Activated naive CD8-positive, alpha-beta T cell treated with anti-CD3 and anti-CD28 coated beads, Interleukin-2, amount 10 ng/mL, durations not matched to agents 7 days and 5 days (primary cell): ENCODE measurements at places on chromosomes 7 and 10.

DNA sequence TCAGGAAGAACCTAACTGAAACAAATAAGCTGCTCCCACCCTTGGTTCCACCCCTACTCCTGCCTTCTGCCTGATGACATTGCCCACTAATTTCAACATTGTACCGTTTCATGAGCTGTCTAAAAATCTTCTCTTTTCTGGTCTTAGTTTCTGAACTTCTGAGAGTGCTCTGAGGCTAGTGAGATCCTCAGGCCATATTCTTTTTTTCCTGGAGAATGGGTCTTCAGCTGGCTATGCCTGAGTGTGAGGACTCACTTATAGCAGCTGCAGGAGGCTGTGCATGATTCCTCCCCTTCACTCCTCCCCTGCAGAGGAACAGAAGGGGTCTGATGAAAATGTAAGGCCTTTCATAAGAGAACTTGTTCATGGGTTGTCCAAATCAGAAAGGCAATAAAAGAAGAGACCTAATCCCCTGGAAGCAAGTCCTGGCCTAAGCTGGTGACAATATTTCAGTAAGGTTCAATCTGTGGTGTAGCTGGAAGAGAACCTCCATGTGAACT is 11.1 kb downstream of the HOXA4 start:
- no peak overlapping the region for H3K27ac ChIP-seq
- H3K36me3 ChIP-seq = no peaks in the 10 kb centered on the region
- DNase-seq = no peak
- H3K27me3 ChIP-seq = peaks cover 6% of the 10 kb centered on the region
- H3K4me1 ChIP-seq = no peaks in the 10 kb centered on the region

GRCh38 chr10:45580371-45581215 is 92.0 kb downstream of the ZFAND4 start:
- H3K4me1 ChIP-seq = peaks cover 26% of the 10 kb centered on the region
- H3K4me3 ChIP-seq = peak overlapping the region; percentile 93
- peak; percentile 47 for DNase-seq
- H3K27me3 ChIP-seq = no peaks in the 10 kb centered on the region

- H3K4me1 ChIP-seq = no peaks in the 10 kb centered on the region
- no peak overlapping the region for H3K4me3 ChIP-seq
- H3K27ac ChIP-seq = no peak overlapping the region
- no peaks in the 10 kb centered on the region for H3K27me3 ChIP-seq
These were observed 151.6 kb downstream of the KIAA1217 start for GRCh38 chr10:24360282-24361127.

DNA sequence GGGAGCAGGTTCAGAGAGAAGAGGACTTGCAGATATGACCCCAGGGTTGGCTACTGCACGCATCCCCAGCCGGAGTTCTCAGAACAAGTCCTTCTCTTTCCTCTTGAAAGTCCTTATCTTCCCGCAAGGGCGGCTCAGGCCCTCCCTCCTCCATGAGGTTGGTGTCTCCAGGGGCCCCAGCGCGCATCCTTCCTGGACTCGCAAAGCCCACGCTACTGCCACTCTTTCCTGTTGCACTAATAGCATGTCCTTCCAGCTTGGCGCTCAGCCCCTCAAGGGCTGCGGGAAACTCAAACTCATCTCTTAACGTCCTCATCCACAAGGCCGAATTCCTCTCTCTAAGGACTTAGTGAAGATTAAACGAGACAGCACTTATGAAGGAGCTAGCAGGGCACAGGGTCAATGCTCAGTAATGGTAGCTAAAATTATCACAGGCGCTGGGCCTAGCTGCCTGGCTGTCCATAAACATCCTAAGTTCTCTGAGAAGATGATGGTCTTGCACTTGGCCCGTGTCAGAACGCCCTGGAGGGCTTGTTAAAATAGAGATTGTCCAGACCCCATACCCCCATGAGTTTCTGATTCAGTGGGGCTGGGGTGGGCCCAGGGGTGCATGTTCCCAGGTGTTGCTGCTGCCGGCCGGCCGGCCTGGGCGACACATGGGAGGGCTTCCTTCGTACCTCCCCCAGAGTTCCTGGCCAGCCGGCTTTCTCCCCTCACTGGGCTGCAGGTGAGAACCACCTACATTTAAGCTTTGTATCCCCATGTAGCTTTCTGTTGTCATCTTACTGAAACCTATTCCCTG is 261.4 kb downstream of the COBL start:
- no peaks in the 10 kb centered on the region for H3K4me1 ChIP-seq
- no peak overlapping the region for H3K27ac ChIP-seq
- no peak overlapping the region for H3K4me3 ChIP-seq
- no peak for DNase-seq
- H3K27me3 ChIP-seq = peaks cover 3% of the 10 kb centered on the region

DNA sequence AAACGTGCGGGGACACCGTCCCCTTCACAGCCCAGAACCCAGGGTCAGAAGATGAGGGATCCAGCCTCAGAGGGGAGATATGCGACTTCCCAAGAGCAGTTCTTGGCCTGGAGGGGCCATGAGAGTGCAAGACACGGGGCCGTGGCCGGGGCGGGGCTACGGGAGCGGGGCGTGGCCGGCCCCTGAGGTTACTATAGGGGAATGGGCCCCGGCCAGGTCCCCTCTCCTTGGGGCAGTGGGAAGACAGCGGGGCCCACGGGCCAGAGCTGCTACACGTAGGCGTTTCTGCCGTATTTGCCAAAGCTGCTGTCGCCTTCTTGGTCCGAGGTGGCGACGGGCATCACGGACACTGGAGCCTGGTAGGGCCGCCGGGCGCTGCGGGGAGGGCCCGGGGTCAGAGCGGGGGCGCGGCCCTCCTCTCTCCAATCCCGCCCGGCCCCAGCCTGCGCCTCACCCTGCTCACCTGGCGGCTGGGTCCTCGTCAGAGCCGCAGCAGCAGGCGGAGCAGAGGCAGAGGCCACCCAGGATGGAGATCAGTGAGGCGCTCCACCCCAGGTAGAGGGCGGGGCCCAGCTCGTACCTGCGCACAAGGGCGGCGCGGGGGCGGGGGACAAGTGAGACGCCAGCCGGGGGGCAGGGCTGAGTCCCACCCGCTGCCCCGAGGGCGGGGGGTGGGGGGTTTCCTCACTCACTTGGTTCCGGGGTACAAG is 5.3 kb downstream of the CLDN15 start:
- H3K27me3 ChIP-seq = no peaks in the 10 kb centered on the region
- peaks cover 6% of the 10 kb centered on the region for H3K36me3 ChIP-seq
- no peak for DNase-seq
- H3K27ac ChIP-seq = no peak overlapping the region
- no peaks in the 10 kb centered on the region for H3K4me1 ChIP-seq
- no peak overlapping the region for H3K4me3 ChIP-seq

DNA sequence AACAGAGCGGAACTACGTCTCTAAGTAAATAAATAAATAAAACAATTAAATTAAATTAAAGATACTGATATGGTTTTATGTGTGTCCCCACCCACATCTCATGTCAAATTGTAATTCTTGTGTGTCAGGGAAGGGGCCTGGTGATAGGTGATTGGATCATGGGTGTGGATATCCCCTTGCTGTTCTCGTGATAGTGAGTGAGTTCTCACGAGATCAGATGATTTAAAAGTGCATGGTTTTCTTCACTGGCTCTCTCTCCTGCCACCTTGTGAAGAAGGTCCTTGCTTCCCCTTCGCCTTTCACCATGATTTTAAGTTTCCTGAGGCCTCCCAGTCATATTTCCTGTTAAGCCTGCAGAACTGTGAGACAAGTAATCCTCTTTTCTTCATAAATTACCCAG is 29.0 kb upstream of the OGDHL start:
- no peak overlapping the region for H3K4me3 ChIP-seq
- H3K4me1 ChIP-seq = no peaks in the 10 kb centered on the region
- H3K27ac ChIP-seq = no peak overlapping the region
- no peak for DNase-seq
- peaks cover 2% of the 10 kb centered on the region for H3K27me3 ChIP-seq

GRCh38 chr10:126223512-126224067 is 164.7 kb downstream of the ADAM12 start:
- no peaks in the 10 kb centered on the region for H3K36me3 ChIP-seq
- H3K4me1 ChIP-seq = no peaks in the 10 kb centered on the region
- no peak overlapping the region for H3K27ac ChIP-seq
- no peak for DNase-seq
- H3K27me3 ChIP-seq = no peaks in the 10 kb centered on the region

GRCh38 chr10:561721-562120 is 127.7 kb downstream of the DIP2C start:
- H3K36me3 ChIP-seq = no peaks in the 10 kb centered on the region
- H3K4me3 ChIP-seq = no peak overlapping the region
- no peak for DNase-seq
- H3K4me1 ChIP-seq = no peaks in the 10 kb centered on the region

- no peak overlapping the region for H3K27ac ChIP-seq
- H3K4me1 ChIP-seq = no peaks in the 10 kb centered on the region
- DNase-seq = no peak
- no peaks in the 10 kb centered on the region for H3K27me3 ChIP-seq
- no peak overlapping the region for H3K4me3 ChIP-seq
- H3K36me3 ChIP-seq = no peaks in the 10 kb centered on the region
These were observed 100.3 kb downstream of the PAXIP1 start for GRCh38 chr7:154902600-154903082.
